ENCODE measurements at places on chromosomes 11 and 22. TPM values are rescaled to one million over a fixed set of nuclear protein-coding genes. Genes with fewer than 3 reads are reported as not detected.

DNA sequence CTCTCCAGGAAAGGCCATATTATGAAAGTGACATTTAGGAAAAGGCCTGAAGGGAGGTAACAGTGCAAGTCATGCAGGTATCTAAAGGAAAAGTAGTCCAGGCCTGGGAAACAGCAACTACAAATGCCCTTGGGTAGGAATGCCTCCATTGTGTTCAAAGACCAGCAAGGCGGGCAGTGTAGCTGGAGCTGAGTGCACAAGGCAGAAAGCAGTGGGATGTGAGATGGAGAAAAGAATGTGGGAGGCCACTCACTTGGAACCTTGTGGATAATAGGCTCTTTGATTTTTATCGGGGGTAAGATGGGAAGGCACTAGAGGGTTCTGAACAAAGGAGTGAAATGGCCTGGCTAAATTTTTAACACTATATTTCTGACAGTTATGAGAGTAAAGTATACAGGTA, 188.6 kb downstream of the PGR start:
- DNase-seq = no peak

DNA sequence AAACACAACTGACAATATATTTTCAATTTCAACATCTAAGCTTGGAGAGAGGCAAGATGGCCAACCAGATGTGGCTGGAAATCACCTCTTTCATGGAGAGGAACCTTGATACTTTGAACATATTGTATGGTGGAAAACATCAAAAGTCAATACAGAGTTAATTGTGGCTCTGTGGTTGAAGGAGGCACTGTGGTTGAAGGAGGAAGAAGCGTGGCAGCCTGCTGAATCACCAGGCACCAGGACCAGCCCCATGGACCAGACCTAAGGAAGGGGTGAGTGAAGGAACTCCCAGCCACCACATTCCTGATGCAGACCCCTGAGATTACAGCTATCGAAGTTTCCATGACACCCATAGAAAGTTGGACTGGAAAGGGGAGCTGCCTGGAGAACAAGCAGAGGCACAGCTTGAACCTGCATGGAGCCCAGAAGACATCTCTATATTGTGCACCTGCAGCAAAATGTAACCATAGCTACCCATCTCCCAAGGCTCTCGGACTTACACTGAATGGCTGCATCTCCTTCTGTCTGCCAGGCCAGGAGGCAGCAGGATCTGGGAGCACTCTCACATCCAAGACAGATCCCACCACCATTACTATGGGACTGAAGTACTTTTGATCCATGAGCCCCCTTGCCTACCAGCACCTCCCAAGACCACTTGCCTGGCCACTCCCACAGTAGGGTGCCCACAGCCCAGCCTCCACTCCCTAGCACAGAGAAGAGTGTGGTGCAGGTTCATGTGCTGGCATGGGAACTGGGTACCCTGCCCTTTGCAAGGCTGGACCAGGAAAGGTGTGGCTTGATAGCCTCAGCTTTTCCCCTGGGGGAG, 79.8 kb upstream of the SC5D start:
- DNase-seq = no peak

DNA sequence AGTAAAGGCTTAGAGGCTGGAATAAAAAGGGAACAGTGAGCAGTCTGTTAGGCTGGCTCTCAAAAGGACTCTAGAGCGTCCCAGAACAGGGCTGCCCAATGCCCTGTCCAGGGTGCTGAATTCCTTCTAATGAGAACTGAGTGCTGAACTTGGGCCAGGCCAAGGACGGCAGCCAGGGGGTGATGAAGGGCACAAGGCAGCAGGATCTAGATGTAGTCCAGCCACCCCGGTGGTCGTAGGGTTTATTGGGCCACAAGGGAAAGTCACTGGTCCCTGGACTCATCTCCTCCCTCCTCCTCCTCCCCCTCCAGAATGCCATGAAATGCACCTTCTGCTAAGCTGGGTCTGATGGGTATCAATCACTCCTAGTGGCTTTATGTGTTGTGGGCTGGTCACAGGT, 19.2 kb downstream of the NPTXR start:
- DNase-seq = peak; percentile 66

GRCh38 chr22:42743501-42743991, 22.9 kb upstream of the A4GALT start:
- DNase-seq = no peak

DUSP8 gene
- 0.33 TPM for total RNA-seq

GSTT2 gene
- total RNA-seq = 0.92 TPM

- peak; percentile 96 for DNase-seq
Observed at GRCh38 chr11:68257477-68258362, 14.1 kb downstream of the C11orf24 start.

DNA sequence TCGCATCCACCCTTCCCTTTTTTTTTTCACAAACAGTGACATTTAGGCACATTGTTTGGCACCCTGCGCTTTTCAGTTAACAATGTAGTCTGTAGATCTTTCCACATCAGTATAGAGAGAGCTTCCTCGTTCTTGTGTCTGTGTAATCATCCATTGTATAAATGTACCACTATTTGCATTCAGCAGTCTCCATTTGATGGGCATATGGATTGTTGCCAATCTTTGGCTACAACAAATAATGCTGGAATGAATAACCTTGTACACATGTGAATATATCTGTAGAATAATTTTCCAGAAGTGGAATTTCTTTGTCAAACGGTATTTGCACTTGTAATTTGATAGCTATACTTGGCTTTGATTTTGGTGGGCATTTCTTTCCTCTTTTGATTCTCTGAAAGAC, 17.1 kb downstream of the MPEG1 start:
- no peak for DNase-seq

- peak; percentile 72 for DNase-seq
Observed at GRCh38 chr11:46238078-46238966, 39.1 kb upstream of the CREB3L1 start.

DNA sequence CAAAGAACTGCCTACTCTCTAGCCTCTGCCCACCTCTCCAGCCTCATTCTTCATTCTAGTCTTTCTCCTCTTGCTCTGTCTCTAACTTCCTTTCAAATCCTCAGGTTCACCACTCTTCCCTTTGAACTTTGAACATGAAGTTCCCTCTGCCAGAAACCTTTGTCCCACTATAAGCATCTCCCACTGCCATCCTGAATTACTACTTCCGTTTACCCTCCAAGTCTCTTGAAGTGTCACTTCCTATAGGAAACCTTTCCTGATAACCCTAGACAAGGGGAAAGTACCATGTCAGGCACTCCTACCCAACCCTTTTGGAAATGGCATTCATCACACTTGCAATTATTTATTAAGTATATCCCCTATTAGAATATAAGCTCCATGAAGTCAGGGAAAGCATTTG, 3.1 kb downstream of the RAB30 start:
- DNase-seq = no peak

DNA sequence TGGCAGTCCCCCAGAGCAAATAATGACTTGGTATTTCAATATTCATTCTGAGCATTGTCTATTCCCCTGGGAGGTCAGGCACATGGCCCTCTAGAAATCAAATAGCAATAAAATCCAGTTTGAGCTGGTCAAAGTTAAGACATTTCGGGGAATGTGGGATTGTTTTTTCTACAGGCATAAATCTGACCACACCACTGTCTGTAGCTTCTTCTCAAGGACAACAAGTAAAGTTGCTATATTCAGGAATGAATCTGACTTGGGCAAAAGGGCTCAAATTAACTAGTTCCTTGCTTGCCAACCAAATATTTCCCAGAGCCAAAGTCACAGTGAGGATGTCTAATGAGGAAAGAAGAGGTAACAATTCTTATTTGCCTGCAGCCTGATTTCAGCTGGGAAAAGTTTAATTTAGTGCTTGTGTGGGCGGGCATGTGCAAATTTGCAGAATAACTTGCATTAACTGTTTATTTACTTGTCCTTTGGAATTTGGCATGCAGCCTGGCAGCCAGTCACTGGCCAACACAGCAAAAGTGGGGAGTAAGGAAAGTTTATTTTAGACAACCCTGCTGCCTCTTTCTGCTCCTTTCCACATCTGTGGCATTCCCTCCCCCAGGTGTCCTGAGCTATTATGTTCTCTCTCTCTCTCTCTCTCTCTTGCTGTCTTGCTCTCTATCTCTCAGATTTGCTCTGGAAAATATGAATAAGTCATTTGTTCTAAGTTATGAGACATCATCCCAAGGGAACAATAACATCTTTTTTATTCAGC, 51.2 kb upstream of the ARHGAP20 start:
- DNase-seq = peak; percentile 62
